ENCODE measurements at places on chromosomes 13 and 19. TPM values are rescaled to one million over a fixed set of nuclear protein-coding genes. Genes with fewer than 3 reads are reported as not detected.

GRCh38 chr13:91456837-91457236 is 58.4 kb downstream of the GPC5 start:
- H3K4me3 ChIP-seq = no peak overlapping the region
- H3K27me3 ChIP-seq = no peaks in the 10 kb centered on the region
- H3K4me1 ChIP-seq = no peaks in the 10 kb centered on the region
- no peak overlapping the region for H3K27ac ChIP-seq

DNA sequence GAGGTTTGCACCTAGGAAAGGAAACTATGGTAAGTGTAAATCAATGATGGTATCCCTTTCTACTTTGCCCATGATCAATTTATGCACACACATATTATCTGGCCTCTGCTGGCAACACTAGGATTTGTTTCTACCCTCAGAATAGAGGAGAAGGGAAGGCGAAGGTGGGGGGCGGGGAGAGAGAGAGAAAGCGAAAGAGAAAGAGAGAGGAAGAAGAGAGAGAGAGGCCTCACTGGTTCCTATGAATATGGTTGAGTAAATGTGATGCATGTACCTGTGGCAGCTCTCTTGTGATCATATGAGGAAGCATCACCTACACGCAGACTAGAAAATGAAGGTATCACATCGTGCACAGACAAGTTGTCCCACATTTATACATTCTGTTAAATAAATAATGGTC is 882.0 kb upstream of the SLITRK6 start:
- H3K4me3 ChIP-seq = no peak overlapping the region
- no peak for DNase-seq
- no peaks in the 10 kb centered on the region for H3K36me3 ChIP-seq
- H3K4me1 ChIP-seq = no peaks in the 10 kb centered on the region

DNA sequence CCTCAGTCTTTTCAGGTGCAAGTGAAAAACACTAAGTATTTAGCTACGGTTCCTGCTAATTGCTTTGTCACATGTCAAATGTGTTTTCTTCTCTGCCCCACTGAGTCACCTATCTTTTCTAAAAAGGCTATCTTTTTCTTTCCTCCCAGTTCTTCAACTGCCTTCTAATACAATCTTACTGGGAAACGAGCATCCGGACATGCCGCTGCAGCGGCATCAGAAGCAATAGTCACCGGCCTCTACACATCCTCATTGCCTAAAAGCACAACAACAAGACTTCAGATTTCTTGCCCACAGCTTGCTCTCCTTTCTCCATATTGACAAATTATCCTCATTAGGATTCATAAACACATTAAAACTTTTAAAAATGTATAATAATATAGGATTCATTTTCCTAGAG is 1.2 kb downstream of the PCDH9 start:
- H3K27me3 ChIP-seq = no peaks in the 10 kb centered on the region
- H3K4me3 ChIP-seq = peak overlapping the region; percentile 86
- no peak for DNase-seq

- no peak overlapping the region for H3K27ac ChIP-seq
- no peaks in the 10 kb centered on the region for H3K36me3 ChIP-seq
- H3K4me1 ChIP-seq = no peaks in the 10 kb centered on the region
- H3K4me3 ChIP-seq = no peak overlapping the region
- DNase-seq = no peak
These were observed 73.0 kb downstream of the ANKRD10 start for GRCh38 chr13:110841846-110842245.

DNA sequence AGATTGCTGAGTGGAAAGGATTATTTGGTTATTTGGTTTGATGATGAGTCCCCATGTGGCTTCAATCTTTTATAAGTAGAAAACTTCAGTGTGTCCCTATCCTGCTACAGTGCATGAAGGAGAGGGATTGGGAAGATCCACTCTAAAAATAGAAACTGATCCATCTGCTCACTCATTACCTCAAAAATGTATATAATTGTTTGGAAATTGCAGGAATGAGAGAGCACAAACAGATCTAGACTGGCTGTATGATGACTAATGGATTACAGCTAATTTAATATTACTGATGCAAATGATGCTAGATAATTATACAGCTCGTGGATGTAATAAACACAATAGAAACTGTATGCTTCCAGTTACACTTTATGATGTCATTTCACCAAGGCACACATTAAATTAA is 625.3 kb upstream of the PRR20A start:
- no peak for DNase-seq
- H3K36me3 ChIP-seq = no peaks in the 10 kb centered on the region
- H3K27me3 ChIP-seq = no peaks in the 10 kb centered on the region
- no peaks in the 10 kb centered on the region for H3K4me1 ChIP-seq
- H3K4me3 ChIP-seq = no peak overlapping the region

Gene PRODH2
- not detected for total RNA-seq

Gene WDR88
- not detected for total RNA-seq

Gene EHD2
- total RNA-seq = 342 TPM

Measured in ascending aorta (tissue), 2 donors.